ENCODE measurements at places on chromosomes 2 and 18. TPM values are rescaled to one million over a fixed set of nuclear protein-coding genes. Genes with fewer than 3 reads are reported as not detected.

Gene PID1
- total RNA-seq = 0.25 TPM

DNA sequence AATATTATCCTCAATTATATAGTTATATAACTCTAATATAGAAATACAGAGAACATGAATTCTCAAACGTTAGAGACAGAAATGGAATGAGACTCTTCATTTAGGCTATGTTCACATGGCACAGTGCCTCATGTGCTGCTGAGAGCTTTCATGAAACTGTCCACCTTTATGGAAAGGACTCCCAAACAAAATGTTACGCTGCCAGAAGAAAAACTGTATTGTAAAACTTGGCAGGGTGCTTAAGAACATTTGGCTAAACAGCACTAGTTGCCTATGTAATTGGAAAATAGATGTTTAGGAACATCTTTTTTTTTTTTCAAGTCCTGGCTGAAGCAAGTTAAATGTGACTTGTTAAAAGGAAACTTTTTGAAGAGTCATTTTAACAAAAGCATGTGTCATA is 396.0 kb downstream of the ERBB4 start:
- no peak for DNase-seq

DNA sequence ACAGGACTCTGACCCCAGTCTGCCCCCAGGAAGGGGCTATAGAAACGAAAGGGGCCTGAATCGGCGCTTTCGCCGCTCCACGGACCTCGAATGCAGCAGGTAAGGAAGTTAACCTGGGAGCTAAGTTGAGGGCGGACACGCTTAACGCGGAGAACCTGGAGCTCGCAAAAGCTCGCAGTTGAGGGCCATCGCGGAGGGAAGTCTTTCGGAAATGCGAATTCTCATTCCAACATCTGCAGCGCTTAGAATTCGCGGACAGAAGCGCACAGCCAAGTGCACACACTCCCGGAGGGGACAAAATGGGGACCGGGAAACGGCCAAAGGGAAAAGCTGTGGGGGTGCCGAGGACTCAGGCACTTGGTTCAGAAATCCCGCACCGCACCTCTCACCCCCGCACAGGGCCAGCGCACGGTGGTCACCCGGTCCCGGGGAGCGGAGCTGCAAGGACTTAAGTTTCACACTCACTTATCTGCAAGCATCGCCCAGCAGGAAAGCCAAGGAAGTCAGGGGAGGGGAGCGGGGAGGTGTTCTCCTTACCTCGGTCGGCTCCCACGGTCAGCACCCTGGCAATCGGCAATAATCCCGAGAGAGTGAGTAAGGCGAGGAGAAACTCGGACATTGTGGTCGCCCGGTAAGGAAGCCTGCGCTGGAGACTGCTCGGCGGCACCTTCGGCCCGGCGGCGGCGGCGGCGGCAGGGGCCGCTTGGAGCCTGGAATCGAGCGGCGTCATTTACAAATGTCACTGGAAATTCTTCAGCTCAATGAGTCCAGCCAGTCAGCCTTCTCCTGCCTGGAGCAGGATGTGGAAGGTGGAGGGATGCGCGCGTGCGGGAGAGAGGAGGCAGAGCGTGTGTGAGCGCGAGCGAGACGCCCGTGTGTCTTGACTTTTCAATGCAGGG is 456 bp downstream of the LRP1B start:
- peak; percentile 55 for DNase-seq

DNA sequence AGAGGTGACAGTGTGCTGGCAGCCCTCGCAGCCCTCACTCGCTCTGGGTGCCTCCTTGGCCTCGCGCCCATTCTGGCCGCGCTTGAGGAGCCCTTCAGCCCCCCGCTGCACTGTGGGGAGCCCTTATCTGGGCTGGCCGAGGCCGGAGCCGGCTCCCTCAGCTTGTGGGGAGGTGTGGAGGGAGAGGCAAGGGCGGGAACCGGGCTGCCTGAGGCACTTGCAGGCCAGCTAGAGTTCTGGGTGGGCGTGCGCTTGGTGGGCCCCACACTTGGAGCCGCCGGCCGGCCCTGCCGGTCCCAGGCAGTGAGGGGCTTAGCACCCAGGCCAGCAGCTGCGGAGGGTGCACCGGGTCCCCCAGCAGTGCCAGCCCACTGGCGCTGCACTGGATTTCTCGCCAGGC is 1480.9 kb upstream of the SLC39A10 start:
- DNase-seq = no peak
